ENCODE measurements at places on chromosomes 1 and 21.

DNA sequence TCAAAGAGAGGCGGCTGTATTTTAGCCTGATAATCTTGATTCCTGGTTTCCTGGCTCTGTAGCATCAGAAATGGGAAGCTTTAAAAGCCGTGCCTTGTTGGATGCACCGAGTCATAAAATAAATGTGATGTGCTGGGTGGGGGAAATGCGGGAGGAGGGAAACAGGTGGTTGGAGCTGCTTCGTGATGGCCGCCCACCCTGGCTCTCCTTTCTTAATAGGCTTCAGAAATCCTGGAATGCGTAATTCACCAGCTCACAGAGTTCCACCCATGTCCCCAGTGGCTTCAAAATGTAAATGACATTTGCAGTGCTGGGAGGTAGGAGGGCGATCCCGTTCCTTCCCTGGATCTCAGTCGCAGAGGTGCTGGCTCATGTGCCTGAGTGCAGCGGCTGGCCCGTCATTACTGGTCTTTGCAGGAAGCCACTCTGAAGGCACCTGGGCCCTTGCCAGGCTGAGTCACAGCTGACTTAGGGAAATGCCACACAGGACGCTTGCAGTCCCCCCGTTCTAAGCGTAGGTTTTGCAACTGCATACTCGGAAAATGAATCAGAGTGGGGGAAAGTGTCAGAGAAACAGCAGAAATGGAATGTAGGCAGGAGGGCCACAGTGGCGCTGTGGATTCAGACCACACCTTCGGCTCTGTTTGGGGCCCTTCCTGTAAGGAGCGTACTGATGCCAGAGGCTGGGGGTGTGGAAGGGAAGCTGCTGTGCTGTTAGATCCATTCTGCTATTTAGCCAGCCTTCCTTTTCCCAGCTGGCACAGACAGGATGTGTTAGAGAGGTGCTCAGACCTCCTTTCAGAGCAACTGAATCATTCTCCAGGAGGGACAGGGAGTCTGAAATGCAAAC lies 37.6 kb downstream of the GALNT2 start:
- peak; percentile 99 for DNase-seq

GRCh38 chr1:53376742-53377437 lies 49.0 kb upstream of the LRP8 start:
- DNase-seq: no peak

DNA sequence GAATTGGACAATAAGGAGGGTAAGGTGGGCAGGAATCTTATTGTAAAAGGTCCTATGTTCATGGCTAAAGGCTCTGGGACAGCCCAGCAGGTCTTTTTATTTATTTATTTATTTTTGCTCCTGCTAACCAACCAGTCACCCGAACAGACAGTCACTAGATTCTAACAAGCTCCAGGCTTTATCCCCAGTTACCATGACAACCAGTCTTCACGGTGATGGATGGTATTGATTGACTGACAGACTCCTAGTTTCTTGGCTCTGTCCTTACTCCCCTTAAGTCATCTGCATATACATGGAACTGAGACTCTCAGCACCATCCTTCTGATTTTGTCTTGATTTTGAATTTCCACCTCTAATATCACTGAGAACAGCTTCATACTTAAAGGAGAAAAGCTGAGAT lies 44.3 kb downstream of the C8A start:
- no peak for DNase-seq

- peak; percentile 43 for DNase-seq
These were observed 115.5 kb upstream of the IRF2BP2 start for GRCh38 chr1:234725177-234726132.

GRCh38 chr1:27403931-27404330 lies 11.5 kb downstream of the GPR3 start:
- DNase-seq: no peak

Data from fibroblast of pulmonary artery (primary cell).